H1 (cell line): ENCODE measurements at places on chromosomes 6 and 20. TPM values are rescaled to one million over a fixed set of nuclear protein-coding genes. Genes with fewer than 3 reads are reported as not detected.

DNA sequence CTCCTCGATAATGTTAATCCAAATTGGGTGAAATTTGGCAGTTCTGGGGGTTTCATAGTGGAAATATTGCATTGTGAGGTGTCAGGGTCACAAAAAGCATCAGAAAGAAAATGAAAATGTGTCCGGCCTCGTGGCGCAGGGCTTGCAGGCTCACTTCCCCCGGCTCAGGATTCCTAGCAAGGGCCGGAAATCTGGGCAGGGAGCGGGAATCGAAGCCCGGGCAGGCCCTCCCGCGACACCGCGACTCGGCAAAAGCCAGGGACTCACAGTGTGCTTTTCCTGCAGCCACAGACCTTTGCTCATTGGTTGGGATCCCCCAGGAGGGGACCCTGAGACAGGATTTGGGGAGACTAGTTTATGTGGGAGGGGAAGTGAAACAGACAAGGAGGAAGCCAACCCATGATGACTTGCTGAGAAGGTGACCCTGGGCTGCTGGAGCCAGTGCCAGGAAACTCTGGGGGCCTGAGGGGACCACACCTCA is 847 bp upstream of the CD93 start:
- no peak overlapping the region for H3K4me3 ChIP-seq
- H3K27me3 ChIP-seq = no peaks in the 10 kb centered on the region
- H3K4me1 ChIP-seq = peaks cover 7% of the 10 kb centered on the region
- H3K27ac ChIP-seq = no peak overlapping the region
- DNase-seq = no peak
- H3K36me3 ChIP-seq = no peaks in the 10 kb centered on the region

DNA sequence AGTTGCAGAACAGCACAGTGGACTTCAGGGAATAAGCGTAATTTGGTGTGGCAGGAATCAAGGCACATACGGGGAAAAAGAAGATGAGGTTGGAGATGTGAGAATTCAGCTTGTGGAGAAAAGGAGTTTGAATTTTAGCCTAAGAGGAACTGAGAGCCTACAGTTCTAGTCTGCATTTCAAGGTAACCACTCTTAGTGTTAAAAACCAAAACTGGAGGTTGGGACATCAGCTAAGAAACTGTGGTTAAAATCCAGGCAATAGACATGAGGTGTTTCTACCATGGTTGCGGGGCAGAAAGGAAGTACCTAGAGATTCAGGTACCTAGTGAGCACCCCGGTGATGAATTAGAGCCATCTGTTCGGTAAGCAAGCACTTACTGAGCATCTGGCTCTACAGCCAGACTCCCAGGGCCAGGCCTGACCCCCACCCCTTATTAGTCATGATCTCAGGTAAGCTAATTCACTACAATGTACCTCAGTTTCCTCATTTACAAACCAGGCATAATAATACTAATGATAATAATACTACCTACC is 44.4 kb downstream of the FAXC start:
- H3K27ac ChIP-seq = no peak overlapping the region
- no peak for DNase-seq
- no peak overlapping the region for H3K4me3 ChIP-seq
- H3K27me3 ChIP-seq = no peaks in the 10 kb centered on the region

DNA sequence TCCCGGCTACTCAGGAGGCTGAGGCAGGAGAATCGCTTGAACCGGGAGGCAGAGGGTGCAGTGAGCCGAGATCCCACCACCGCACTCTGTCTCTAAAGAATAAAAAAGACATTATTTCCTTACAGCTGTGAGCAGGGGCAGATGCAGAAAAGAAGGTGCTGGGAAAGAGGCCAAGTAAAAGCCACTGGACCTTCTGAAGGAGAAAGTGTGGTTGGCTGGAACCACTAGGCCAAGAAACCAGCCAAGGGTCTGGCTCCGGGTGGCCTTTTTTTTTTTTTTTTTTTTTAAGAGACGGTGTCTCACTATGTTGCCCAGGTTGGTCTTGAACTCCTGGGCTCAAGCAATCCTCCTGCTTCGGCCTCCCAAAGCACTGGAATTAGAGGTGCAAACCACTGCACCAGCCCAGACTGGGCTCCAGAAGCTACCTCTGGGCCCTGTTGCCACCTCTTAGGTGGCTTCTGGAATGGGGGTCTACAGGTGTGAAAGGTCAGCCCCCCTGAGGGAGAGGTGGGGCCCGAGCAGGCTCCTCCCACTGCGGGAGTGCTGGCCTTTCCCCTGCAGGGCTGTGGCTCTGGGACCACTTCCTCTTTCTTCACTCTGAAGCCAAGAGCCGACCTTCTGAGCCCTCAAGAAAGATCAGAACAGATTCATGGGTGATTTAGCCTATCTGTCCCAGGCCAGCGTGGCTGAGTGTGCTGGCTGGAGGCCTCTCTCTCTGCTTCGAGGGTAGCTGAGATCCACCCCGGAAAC is at the start of gene FGD2:
FGD2 (plus strand) TSS at position 595 of the 750 bp plus-strand sequence. CDS start 163 bp downstream, outside the sequence.
- DNase-seq = no peak
- no peaks in the 10 kb centered on the region for H3K36me3 ChIP-seq
- no peaks in the 10 kb centered on the region for H3K4me1 ChIP-seq

GRCh38 chr6:158416883-158417759 is 104.9 kb downstream of the TULP4 start:
- H3K36me3 ChIP-seq = no peaks in the 10 kb centered on the region
- no peaks in the 10 kb centered on the region for H3K4me1 ChIP-seq
- no peak overlapping the region for H3K27ac ChIP-seq
- no peaks in the 10 kb centered on the region for H3K27me3 ChIP-seq
- H3K4me3 ChIP-seq = no peak overlapping the region

TGM3 gene
- total RNA-seq = not detected in 2 replicates
